HCEC 1CT (cell line): ENCODE measurements at places on chromosomes 3 and 15.

- DNase-seq = no peak
Measured at GRCh38 chr15:59649603-59650002, 7.7 kb downstream of the GTF2A2 start.

- DNase-seq = no peak
Measured at GRCh38 chr3:119794971-119795612, 13.2 kb downstream of the NR1I2 start.

DNA sequence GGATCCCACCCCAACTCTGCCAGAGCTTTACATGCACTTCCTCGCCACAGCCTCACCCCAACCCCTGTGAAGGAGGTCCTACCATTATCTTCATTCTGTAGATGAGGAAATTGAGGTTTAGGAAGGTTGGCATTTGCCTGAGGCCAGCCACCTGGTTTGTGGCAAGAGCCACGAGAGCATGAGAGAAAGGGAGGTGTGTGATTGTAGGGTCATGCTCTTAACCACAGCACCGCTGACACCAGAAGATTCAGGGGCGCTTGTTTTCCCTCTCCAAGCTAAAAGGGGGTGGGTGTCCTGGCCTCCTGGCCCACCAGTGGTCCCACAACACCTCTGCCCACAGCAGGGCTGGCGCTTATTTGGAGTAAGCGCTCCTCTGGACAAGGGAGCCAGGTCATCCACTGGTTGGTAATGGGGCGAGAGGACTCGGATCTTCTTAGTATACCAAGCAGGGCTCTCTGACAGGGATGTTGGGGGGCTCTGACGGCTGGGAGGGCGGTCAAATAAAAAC lies 691 bp downstream of the RHCG start:
- no peak for DNase-seq

DNA sequence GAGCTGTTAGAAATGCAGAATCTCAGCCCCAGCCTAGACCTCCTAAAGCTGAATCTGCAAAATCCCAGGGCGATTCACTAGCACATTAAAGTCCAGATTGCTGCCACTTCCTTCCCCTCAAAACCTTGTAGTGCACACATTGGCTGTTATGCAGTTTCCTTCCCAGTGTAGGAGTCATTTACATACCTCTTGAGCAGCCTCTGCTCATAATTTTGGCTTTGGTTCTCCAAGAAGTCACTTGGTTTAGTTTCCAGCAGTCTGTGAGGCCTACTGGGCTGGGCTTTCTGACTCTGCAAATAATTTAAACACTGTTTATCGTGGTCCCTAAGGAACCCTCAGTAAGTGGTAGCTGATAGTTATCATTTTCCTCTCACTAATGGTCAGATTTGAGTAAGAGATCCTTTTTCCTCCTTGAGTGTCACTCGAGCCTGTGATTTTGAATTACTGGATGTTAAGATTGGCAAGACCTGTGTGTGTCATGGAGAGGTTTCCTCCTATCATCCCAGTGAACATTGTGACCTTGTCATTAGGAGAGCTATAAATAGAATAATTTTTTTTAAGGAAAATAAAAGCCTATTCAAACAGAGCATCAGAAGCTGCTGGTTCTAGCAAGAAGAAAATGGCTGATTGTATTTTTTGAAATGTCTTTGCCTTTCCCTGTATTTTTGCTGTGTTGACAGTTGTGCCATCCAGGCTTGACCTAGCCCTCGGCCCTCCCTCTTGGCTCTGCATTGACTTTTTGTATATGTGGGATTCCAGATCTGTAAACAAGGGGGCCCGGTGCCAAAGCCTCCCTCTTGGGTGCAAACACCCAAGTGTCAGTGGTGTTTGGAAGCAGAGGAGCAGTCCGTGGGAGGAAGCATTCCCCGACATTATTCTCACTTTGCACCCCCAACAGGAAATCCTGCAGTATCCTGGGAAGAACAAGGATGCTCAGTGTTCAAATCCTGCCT lies 134.8 kb upstream of the ANKRD28 start:
- no peak for DNase-seq

- DNase-seq = no peak
Measured at GRCh38 chr3:86047161-86047560, 943.8 kb downstream of the VGLL3 start.
